ENCODE measurements at places on chromosomes 5 and 9. TPM values are rescaled to one million over a fixed set of nuclear protein-coding genes. Genes with fewer than 3 reads are reported as not detected.

Gene GPR21
- total RNA-seq, result not detected

DNA sequence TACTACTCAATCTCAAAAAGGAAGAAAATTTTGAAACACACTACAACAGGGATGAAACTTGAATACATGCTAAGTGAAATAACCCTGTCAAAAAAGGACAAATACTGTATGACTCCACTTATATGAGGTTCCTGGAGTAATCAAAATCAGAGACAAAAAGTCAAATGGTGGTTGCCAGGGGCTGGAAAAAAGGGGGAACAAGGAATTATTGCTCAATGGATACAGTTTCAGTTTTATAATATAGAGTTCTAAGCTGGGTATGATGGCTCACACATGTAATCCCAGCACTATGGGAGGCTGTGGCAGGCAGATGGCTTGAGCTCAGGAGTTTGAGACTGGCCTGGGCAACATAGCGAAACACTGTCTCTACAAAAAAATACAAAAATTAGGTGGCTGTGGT is 29.0 kb downstream of the ETF1 start:
- peaks cover 7% of the 10 kb centered on the region for H3K4me1 ChIP-seq
- H3K36me3 ChIP-seq, result peaks cover 62% of the 10 kb centered on the region
- no peak for DNase-seq
- H3K27ac ChIP-seq, result no peak overlapping the region
- H3K27me3 ChIP-seq, result no peaks in the 10 kb centered on the region

GRCh38 chr9:119758241-119758640 is 389.0 kb upstream of the BRINP1 start:
- no peaks in the 10 kb centered on the region for H3K36me3 ChIP-seq
- H3K27me3 ChIP-seq, result peaks cover 5% of the 10 kb centered on the region
- H3K27ac ChIP-seq, result no peak overlapping the region
- no peaks in the 10 kb centered on the region for H3K4me1 ChIP-seq

GRCh38 chr5:1141834-1142233 is 30.0 kb upstream of the SLC12A7 start:
- H3K36me3 ChIP-seq, result no peaks in the 10 kb centered on the region
- peaks cover 3% of the 10 kb centered on the region for H3K4me1 ChIP-seq
- no peak overlapping the region for H3K27ac ChIP-seq
- H3K4me3 ChIP-seq, result no peak overlapping the region
- DNase-seq, result no peak

GRCh38 chr9:75431375-75431774 is 343.1 kb downstream of the OSTF1 start:
- H3K4me3 ChIP-seq, result no peak overlapping the region
- H3K4me1 ChIP-seq, result no peaks in the 10 kb centered on the region
- no peak for DNase-seq

- no peak overlapping the region for H3K27ac ChIP-seq
- H3K4me3 ChIP-seq, result no peak overlapping the region
- H3K36me3 ChIP-seq, result no peaks in the 10 kb centered on the region
- no peak for DNase-seq
- H3K4me1 ChIP-seq, result no peaks in the 10 kb centered on the region
- no peaks in the 10 kb centered on the region for H3K27me3 ChIP-seq
Measured at GRCh38 chr9:28650327-28650726, 1077.0 kb upstream of the C9orf72 start.

DNA sequence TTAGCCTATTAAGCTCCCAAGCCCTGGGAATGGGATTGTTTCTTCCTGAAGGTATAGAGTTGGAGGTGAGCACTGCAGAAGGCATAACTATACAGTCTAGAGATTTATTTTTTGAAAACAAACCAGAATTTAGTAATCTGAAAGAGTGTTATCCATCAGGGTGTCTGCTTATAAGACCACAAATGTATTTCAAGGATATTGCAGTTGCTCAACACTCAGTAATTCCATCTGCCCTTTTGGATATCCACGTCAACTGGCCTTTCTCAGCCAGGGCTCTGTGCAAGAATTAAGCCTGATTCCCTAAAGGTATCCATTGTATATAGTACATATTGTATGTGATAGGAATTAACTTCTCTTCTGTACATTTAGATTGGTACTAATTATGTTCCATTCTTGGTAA is 15.0 kb upstream of the IL31RA start:
- no peak overlapping the region for H3K4me3 ChIP-seq
- no peaks in the 10 kb centered on the region for H3K36me3 ChIP-seq
- no peak for DNase-seq
- no peaks in the 10 kb centered on the region for H3K4me1 ChIP-seq
- no peak overlapping the region for H3K27ac ChIP-seq

DNA sequence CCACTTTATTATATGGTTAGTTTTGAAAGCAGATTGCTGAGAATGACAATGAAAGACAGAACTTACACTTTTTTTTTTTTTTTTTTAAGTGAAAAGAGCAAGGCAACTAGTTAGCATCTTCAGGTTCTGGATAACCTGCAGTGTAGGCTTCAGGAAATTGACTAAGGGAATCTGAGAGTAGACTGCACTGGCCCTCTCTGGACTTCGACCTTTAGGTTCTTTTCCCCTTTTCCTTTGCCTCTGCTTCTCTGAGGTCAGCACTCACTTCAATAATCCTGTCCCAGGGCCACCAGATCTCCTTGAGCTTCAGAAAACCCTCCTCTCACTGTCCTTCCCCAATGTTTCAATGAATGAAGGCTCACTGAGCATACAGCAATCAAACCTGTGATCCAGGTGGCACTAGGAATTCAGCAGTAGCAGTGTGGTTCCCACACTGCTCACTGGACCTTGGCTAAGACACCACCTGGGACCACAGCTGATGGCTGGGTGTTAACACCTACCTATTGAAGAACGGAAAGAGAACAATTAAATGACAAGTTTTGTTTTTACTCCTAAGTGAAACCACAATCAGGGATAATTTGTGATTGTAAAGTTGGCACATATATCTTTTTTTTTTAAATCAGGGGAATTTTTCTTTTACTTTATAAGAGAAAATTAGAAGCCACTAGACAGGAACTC is 85.8 kb upstream of the IL6ST start:
- no peaks in the 10 kb centered on the region for H3K36me3 ChIP-seq
- no peak overlapping the region for H3K4me3 ChIP-seq
- H3K27me3 ChIP-seq, result peaks cover 2% of the 10 kb centered on the region

Gene PCSK1
- not detected for total RNA-seq

- H3K27me3 ChIP-seq, result peaks cover 1% of the 10 kb centered on the region
- no peaks in the 10 kb centered on the region for H3K36me3 ChIP-seq
- no peak for DNase-seq
- H3K27ac ChIP-seq, result no peak overlapping the region
Measured at GRCh38 chr5:103340717-103341388, 82.3 kb downstream of the MACIR start.

DNA sequence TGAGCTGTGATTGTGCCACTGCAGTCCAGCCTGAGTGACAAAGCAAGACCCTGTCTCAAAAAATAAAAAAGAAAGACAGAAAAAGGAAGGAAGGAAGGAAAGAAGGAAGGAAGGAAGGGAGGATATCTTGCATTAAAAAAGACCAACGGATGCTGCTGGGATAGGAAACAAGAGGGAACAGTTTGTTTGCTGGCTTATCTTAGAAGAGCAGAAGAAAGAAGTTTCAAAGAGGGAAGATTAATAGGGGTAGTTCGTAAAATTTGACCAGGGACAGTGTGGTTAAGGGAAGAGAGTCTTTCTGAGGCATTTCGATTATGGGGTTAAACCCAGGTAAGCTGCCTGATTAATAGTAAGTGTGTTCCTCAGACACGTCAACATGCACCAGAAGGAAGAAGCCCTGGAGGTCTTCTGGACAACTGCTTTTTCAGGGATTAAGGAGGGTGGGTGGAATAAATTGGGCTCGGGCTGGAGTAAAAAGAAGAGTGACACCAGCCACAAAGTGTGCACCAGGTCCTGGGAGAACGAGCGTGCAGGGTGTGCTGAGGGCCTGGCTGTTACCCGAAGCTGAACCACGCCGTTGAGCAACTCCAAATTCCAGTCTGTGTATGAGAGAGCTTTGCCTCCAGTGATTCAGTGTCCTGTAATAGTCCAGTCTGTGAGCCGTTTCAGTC is 24.8 kb downstream of the FYB1 start:
- no peaks in the 10 kb centered on the region for H3K27me3 ChIP-seq
- H3K36me3 ChIP-seq, result peaks cover 17% of the 10 kb centered on the region
- DNase-seq, result no peak
- peak overlapping the region; percentile 89 for H3K27ac ChIP-seq
- H3K4me1 ChIP-seq, result peaks cover 69% of the 10 kb centered on the region

DNA sequence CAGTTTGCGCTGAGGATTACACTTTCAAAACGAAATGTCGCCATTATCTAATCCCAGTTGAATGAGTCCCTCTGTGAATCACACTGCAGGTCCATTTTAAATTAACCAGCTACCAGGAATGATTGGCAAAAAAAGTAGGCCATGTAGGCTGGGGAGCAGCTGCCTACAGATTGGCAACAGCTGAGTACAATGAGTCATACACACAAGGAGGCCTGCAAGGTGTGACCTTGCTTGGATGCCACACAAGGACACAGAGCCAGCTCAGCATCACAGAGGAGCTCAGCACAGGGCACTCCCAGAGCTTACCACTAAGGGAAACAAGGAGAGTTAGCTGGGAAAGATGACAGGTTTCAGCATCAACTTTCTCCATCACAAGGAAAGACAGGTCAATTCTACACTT is 12.9 kb downstream of the HAVCR1 start:
- H3K36me3 ChIP-seq, result no peaks in the 10 kb centered on the region
- H3K27ac ChIP-seq, result peak overlapping the region; percentile 35
- H3K4me3 ChIP-seq, result no peak overlapping the region
- peaks cover 51% of the 10 kb centered on the region for H3K4me1 ChIP-seq
- H3K27me3 ChIP-seq, result no peaks in the 10 kb centered on the region

- peaks cover 13% of the 10 kb centered on the region for H3K27me3 ChIP-seq
- no peak within 1 kb of the TSS for H3K4me3 ChIP-seq
- no peak for DNase-seq
- no peak within 1 kb of the TSS for H3K27ac ChIP-seq
- peaks cover 9% of the 10 kb centered on the region for H3K4me1 ChIP-seq
Measured at GRCh38 chr9:136764301-136764891, at the start of gene LCN15. Gene LCN15 (minus strand): TSS chr9:136764518. CDS start chr9:136764488, 30 bp downstream.

DNA sequence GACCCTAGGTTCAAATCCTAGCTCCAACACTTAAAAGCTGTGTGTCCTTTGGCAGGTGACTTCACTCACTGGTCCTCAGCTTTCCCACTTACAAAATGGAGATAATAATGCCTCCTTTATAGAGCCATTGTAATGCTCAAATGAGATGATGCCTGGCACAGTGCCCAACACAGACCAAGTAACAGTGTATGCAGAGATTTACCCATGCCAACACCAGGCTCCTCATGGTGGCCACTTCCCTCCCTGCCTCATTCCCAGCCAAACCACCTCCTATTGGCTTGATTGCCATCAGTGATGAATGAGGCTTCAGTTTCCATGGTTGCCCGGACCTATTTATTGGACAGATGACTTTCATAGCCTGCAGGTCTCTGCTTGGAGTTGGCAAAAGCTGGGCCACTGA is 469.4 kb downstream of the CDK5RAP2 start:
- no peaks in the 10 kb centered on the region for H3K36me3 ChIP-seq
- no peak overlapping the region for H3K27ac ChIP-seq
- H3K4me1 ChIP-seq, result no peaks in the 10 kb centered on the region
- DNase-seq, result no peak

GRCh38 chr5:14671414-14671813 is 6.9 kb downstream of the OTULIN start:
- peak overlapping the region; percentile 63 for H3K4me3 ChIP-seq
- H3K36me3 ChIP-seq, result peaks cover 59% of the 10 kb centered on the region
- H3K27me3 ChIP-seq, result no peaks in the 10 kb centered on the region
- no peak for DNase-seq

GRCh38 chr9:94610181-94610606 is 16.6 kb upstream of the FBP2 start:
- no peak overlapping the region for H3K27ac ChIP-seq
- H3K36me3 ChIP-seq, result no peaks in the 10 kb centered on the region
- no peak overlapping the region for H3K4me3 ChIP-seq
- peaks cover 7% of the 10 kb centered on the region for H3K27me3 ChIP-seq
- peaks cover 8% of the 10 kb centered on the region for H3K4me1 ChIP-seq

DNA sequence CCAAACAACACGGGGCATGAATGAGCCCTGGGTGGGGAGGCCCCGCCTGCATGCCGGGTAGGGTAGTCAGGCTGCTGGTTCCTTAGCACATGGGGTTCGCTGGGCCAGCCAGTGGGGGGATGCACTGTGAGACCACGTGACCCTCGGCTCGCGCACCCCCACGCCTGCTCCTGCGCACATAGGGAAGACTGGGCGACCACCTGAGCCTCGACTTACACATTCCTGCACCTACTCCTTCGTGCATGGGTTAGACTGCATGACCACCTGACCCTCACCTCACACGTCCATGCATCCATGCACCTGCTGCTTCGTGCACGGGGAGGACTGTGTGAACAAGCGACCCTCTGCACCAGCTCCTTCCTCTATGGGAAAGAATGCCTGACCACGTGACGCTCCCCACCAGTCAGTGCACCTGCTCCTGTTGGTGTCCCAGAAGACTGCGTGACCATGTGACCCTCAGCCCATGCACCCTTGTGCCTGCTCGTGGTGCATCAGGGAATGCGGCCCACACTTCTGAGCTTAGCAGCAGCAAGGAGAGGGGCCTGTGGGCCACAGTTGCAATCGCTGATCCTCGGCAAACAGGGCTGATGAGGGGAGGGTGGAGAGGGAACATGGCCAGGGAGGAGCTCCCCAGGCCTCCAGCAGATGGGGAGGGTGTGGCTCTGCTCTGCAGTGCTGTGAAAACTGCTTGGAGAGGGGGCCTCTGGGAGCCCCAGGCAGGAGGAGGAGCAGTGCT is 18.1 kb downstream of the LPCAT1 start:
- peaks cover 34% of the 10 kb centered on the region for H3K4me1 ChIP-seq
- no peak overlapping the region for H3K4me3 ChIP-seq
- H3K27me3 ChIP-seq, result no peaks in the 10 kb centered on the region
- H3K27ac ChIP-seq, result no peak overlapping the region

DNA sequence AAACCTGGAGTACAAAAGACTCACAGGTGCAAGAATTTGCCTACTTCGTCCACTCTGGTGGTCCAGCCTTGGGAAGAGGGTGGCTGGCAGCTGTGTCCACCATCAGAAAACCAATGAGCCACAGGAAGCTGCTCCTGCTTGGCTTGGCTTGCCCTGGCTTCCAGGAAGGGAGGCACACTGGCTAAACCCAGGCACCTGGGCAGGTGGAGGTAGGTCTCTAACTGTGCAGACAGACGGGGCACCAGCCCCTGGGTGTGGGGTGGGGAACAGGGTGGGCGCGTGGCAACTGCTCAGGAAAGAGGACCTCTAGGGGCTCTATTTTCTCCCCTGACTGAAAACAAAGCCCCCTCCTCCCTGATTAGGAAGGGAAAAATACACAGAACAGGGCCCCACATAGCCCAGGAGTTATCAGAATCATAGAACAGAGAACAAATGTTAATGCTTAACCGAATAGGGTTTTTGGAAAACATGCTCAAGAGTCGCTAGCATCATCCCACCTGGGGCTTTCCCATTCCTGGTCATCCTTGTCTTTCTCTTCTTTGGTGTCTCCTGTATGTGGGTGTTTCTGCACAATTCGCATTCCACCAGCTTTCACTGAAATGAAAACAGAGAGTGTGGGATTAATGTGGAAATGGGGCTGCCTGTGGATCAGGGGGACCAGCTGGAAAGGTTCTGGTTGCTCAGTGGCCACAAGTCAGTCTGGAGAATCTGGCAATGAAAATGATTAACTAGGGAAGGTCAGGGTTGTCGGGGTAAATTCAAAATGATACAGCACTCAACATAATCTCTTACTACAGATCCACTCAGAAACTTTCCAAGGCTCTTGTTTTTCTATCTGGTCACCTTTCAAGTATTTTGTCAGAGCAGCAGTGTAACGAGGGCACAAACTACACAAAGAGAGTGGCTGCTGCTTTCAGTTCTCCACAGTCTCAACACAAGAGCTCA is 13.1 kb downstream of the DAP start:
- no peak overlapping the region for H3K4me3 ChIP-seq
- H3K27me3 ChIP-seq, result no peaks in the 10 kb centered on the region
- H3K36me3 ChIP-seq, result peaks cover 21% of the 10 kb centered on the region
- no peak for DNase-seq
